ENCODE measurements at places on chromosomes 3 and 15.

DNA sequence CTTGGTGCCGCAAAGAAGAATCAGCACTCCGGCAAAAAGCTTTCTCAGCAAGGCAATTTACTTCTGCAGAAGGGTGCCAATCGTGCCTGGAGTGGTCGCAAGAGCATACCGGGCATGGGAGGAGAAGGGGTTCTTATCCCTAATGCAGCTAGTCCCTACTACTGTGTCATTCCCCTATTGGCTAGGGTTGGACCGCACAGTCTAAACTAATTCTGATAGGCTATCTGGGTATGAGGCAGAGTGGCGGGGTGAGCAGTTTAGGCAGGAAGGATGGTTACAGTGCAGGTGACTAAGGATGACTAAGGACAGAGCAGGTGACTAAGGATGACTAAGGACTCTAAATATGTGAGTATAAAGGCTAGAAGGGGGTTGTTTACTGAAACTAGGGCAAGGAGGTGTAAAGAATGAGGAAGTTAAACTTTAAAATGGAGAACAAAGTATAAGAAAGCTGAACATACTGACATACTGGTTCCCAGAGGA lies 52.9 kb downstream of the PGBD4 start:
- DNase-seq, result no peak

GRCh38 chr3:45154641-45155147 lies 8.5 kb upstream of the CDCP1 start:
- no peak for DNase-seq

- no peak for DNase-seq
Observed at GRCh38 chr3:51024765-51025632, 350.3 kb downstream of the DOCK3 start.

DNA sequence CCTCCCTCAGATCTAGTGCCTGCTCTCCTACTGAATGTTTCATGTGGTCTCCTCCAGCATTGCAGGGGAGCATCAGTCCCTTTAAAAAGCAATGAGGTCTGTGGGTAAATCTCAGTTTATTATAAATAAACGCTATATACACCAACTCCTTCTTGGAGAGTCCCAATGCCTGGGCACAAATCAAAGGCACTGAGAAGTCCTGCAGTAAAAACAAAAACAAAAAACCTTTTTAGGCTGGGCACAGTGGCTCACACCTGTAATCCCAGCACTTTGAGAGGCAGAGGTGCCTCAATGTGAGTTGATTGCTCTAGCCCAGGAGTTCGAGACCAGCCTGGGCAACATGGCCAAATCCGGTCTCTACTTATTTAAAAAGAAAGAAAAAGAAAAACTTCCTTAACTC lies 45.0 kb downstream of the ACAN start:
- DNase-seq, result no peak

GRCh38 chr3:162122405-162122804 lies 625.8 kb downstream of the OTOL1 start:
- DNase-seq, result no peak

DNA sequence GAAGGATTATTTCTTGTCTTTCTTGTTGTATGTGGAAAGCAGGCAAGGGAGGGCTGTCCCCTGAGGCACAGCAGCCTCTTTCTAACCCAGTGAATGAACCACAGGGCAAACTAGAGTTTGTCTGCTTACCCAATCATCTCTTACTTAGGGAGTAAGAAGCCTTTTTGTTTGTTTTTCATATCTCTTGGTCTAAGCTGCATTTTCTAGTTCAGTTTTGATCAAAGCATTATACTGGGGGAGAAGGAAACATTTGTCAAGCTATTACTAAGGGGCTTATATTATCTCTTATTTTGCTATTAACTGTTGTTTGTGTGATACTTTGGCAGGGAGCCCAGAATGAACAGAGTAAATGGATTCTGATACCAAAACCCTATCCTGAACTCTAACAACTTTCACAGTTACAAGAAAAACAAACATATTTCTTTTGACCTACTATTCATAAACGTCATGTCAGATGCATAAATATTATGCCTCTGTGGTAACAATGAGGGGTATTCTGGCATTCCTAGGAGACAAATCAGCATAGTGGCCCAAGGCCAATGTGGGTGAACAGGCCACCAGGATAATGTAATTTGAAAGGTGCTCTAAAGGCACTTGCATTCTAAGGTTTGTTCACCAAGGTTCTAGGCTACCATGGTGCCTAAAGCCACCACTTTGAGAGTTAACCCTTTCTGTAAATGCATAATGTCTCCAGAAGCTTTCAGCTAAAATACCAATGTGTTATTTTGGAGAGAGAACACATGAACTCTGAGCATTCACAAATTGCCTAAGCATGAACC lies 271.6 kb upstream of the ZPLD1 start:
- peak; percentile 57 for DNase-seq

DNA sequence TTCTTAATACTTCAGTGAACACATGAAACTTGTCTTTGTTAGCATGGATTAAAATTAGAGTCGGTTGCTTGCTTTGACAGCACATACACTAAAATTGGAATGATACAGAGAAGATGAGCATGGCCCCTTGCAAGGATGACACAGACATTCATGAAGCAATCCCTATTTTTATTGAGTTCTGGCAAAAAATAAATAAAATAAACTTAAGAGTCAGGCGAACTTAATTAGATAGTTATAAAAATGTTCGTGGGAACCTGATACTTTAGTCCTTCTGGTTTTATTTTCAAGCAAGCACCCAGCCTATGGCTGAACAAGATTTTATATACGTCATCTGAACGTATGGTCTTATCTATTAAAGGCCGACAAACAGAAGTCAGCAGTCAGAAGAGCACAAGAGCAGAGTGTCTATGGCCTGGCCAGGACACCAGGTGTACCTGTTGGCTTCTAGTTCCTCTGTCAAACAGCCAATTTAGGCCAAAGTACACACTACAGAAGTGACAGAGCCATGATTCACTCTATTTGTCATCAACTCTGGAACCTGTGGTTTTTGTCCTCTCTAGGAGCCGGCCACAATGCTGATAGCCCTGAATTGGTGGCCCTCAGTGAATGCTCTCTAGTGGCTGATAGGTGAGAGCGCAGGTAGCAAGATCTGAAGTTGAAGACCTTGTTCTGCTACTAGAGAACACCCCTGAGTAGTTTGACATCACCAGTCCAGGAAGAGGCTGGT lies 64.3 kb downstream of the LEO1 start:
- no peak for DNase-seq

DNA sequence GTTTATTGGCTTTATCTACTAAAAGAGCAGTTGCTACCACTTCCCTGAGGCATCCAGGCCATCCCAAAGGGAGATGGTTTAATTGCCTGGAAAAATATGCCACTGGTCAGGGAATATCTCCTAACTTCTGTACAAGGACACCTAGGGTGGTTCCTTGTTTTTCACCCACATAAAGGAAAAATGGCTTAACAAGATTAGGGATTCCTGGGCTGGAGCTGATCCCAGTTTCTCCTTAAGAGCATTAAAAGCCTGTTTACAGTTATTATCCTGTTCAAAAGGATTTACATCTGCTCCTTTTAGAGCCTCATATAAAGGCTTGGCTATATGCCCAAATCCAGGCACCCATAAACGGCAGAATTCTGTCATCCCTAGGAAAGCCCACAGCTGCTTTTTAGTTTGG lies 70.2 kb upstream of the WNT7A start:
- DNase-seq, result no peak

- no peak for DNase-seq
Observed at GRCh38 chr15:66733976-66734375, 31.9 kb downstream of the SMAD6 start.

DNA sequence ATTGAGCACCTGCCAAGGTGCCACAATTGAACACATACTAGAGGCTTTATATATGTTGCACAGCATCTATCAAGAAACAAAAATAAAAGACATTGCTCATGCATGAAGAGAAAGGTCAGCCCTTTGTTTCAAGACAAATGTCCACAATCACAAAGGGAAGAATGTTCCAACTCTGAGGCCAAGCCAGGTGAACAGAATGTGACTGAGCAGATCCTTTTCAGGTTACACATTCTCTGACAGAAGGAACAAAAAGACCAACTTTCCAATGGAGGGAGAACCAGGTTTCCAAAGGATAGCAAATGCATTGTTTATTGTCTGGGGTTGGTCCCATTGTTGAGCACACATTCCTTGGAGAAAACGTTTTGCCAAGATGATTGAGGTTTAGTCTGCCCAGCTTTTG lies 50.2 kb upstream of the FAM174B start:
- no peak for DNase-seq

GRCh38 chr3:170180079-170180907 lies 1.2 kb downstream of the PHC3 start:
- DNase-seq, result no peak

DNA sequence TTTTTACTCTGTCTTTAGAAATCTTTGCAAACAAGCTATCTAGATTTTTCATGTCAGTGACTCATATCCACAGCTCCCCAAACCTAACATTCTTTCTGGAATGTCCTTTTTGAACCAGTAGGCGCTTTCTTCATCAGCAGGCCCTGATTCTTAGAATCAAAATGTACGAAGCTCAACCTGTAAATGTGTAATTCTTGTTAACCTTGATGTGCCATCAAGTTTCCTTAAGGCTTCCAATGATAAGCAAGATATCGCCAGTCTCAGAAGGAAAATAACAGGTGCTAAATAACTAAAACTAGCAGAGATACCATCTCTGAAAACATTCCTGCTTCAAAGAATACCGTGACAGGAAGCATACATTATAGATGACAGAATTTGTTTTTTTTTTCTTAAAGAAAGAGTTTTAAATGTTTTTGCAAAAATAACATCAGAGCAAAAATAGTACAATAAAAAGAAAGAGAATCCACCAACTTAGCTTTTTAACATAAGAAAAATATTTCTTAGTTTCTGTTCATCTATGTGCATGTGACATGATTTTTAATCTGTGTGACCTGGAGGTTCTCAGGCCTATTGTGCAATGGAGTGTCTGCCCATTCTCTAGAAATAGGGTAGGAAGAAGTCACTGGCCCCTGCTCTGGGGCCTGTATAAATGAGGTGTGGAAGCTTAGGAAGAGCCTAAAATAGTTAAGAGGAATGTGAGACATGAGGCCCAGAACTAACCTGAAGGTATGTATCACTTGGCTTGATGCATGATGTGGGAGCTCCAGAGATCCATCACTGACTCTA lies 14.7 kb upstream of the SECISBP2L start:
- DNase-seq, result no peak

GRCh38 chr3:190048932-190049441 lies 71.7 kb downstream of the P3H2 start:
- no peak for DNase-seq

DNA sequence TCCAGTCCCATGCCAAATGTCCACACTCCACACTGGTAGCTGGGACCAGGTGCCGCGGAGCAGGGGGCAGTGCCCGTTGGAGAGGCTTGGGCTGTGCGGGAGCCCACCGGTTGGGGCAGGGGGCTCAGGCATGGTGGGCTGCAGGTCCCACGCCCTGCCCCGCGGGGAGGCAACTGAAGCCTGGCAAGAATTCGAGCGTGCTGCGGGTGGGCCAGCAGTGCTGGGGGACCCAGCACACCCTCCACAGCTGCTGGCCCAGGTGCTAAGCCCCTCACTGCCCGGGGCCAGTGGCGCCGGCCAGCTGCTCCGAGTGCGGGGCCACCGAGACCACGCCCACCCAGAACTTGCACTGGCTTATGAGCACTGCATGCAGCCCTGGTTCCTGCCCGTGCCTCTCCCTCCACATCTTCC lies 479.4 kb downstream of the ZNF385D start:
- no peak for DNase-seq

GRCh38 chr15:36356978-36357601 lies 222.3 kb upstream of the CDIN1 start:
- no peak for DNase-seq

- no peak for DNase-seq
Observed at GRCh38 chr15:42155546-42156242, 742 bp downstream of the PLA2G4F start.

DNA sequence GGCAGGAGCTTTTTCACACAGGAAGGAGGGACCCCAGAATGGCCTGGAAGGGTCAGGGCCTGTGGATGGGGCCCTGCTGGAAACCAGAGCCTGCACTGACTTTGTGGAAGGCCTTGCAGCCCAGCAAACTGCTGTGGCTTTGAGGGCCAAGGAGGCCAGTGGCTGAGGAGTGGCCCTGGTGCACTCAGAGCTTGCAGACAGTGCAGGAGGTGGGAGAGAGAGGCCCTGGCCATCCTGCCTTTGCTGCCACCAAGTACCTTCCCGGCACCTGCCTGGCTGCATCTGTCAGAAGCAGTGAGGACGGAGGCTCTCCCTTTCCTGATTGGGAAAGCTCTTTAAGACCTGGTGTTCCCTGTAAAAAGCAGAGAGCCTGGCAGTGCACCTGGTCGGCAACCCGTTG lies 6.4 kb downstream of the PSTPIP1 start:
- DNase-seq, result no peak

GRCh38 chr15:70507772-70508371 lies 255.5 kb downstream of the UACA start:
- DNase-seq, result no peak

- DNase-seq, result no peak
Observed at GRCh38 chr15:93360976-93361375, 272.0 kb upstream of the RGMA start.

GRCh38 chr3:171535133-171535532 lies 74.9 kb upstream of the TNIK start:
- DNase-seq, result no peak

- no peak for DNase-seq
Observed at GRCh38 chr3:110727056-110727455, 344.6 kb upstream of the NECTIN3 start.

DNA sequence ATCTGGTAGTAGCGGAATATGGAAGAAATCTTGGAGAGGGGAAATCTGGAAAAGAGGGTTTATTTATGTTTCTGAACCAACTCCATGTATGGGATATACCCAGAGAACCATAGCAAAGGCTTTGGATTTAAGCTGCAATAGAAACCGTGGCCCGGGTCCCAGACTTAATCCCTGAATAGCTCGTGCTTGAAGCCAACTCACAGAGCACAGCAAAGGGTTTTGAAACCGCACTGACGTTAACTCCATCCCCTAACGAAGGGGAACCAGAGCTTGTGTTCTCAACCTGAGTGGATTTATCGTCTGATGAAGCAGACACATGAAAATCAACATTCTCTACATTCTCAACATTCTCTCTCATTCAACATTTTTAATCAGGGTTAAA lies 154.6 kb downstream of the APBA2 start:
- peak; percentile 57 for DNase-seq

DNA sequence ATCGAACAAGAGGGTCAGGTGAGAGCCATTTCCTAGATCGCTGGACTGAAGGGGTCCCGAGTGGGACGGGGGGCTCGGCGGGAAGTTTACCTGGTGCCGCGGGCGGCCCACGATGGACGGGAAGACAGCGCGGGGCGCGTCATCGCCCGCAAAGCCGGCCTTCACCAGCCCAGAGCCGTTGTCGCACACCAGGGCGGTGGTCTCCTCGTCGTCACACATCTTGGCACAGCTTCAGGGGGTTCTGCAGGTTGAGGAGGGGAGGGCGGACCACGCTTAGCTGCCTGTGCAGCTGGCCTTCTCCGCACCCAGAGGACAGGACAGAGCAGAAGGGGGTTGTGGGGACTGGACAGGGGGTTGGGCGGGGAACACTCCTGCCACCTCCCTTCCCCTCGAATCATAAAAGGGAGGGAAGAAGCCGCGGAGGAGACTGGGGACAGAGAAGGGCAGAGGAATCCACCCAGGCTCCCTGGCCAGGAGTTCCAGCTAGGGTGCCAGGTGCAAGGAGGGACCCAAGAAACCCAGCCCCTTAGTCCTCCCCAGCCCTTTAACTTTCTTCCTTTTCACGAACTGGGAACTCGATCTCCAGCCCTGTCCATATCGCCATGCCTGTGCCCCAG lies 651 bp downstream of the ACTC1 start:
- DNase-seq, result no peak
